ENCODE measurements at places on chromosomes 1 and 21.
A peak's percentile ranks its signal among the peaks of the same experiment; 100 is the strongest.

GRCh38 chr1:94199398-94199797 is 38.0 kb downstream of the ARHGAP29 start:
- DNase-seq, result no peak

DNA sequence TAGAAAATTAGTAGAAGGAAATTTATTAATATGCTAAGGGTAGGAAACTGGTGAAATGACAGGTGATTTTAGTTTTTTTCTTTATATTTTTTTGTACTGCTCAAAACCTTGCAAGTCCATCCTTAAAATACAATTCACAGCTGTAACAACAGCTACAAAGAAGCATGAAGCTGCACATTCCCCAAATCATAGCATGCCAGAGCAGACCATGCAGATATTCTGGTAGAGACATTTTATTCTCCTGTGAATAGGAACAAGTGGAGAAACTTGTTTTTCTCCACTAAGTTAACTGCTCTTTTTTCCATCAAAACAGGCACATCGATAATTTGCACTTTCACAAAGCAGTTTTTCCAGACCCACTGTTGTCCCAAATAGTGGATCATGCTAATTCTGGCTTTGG is 1125.7 kb downstream of the BRINP3 start:
- DNase-seq, result no peak

GRCh38 chr1:200128944-200129879 is 101.7 kb downstream of the NR5A2 start:
- DNase-seq, result peak; percentile 56

DNA sequence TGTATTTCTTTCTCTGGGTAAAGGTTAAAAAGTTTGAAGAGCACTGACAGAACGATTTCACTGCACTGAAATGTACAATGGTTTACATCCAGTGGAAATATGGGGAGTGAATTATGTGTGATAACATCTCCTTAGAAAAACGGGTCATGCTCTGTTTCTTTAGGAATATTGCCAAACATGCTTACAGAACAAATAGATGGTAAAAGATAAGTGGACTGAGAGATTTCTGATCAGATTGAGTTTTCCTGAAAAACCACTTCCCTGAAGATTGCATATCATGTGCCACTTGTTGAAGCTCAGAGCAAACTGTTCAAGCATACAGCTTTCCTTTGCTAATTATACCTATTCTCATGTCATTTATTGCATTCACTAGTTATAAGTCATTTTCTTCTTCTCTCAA is 29.9 kb upstream of the DISP1 start:
- no peak for DNase-seq

DNA sequence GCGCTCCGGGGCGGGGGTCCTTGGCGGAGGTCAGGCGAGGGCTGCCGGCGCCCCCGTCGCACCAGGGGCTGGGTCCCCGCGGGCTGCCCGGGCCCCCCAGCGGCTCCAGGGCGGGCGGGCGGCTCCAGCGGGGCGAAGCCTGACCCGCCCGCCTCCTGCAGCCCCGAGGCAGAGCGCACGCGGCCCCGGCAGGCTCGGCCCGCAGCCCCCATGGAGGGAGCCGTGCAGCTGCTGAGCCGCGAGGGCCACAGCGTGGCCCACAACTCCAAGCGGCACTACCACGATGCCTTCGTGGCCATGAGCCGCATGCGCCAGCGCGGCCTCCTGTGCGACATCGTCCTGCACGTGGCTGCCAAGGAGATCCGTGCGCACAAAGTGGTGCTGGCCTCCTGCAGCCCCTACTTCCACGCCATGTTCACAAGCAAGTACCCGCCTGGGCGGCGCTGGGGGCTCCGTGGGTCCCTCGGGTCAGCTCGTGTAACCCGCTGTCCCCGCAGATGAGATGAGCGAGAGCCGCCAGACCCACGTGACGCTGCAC is 817 bp downstream of the KLHL17 start:
- DNase-seq, result no peak

- no peak for DNase-seq
Measured at GRCh38 chr1:210250998-210251679, 18.5 kb downstream of the SERTAD4 start.

DNA sequence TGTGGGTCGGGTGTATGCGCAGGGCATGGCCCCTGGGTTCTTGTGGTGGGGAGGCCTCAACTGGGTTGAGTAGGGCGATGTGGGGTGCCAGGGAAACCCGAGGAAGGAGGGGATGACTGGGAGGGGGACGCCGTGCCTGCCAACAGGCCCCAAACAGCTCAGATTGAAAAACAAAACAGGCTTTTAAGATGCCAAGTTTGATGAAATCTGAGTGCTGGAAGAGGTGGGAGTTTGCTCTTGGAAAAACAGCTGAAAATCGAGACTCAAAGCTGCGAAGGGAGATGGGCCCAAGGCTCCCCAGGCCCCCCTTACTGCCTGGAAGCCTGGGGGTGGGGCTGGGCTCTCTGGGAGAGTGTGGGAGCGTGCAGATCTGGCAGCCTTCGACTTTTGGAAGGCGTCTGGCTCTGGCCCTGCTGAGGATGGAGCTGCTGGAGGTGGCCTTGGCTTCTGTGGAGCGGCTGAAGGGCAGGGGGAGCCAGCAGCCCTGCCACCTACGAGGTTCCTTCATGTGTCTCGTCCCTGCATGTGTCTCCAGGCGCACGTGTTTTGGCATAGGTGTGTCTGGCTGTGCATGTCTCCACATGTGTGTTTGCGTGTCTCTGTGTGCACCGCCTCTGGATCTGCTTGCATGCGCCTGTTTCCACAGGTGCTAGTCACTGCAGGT is 33.3 kb downstream of the PTPRF start:
- no peak for DNase-seq

- DNase-seq, result no peak
Measured at GRCh38 chr1:53642607-53643006, 96.4 kb downstream of the GLIS1 start.

Measured in CD4-positive, alpha-beta T cell treated with Interleukin-17A for 1 hour (primary cell).